Stimulated activated CD8-positive, alpha-beta memory T cell treated with anti-CD3 and anti-CD28 coated beads, Interleukin-4, amount 100 ng/mL, for 48 hours (primary cell): ENCODE measurements at places on chromosomes 2 and 18.

- DNase-seq = no peak
These were observed 22.3 kb downstream of the DTNB start for GRCh38 chr2:25651066-25651465.

GRCh38 chr2:100707016-100707947 lies 112.7 kb upstream of the NPAS2 start:
- DNase-seq = no peak

GRCh38 chr2:143138292-143138691 lies 9.1 kb downstream of the ARHGAP15 start:
- no peak for DNase-seq

DNA sequence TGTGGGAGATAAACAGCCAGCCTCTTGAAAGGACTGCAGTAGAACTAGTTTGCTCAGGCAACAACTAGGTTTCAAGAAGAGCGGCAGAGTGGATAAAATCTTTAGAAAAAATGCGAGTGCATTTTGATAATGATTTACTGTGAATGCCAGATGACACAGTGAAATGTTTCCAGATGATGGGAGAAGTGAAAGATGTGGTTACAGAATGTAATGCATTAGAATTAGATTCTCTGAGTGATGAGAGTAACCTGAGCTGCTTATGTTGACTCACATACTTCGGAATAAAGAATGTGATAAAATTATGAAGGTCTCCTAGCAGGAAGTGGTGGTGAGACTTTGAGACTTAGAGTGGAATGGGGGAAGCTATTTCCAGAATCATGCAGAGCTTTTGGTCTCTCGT lies 184.3 kb downstream of the GULP1 start:
- no peak for DNase-seq

DNA sequence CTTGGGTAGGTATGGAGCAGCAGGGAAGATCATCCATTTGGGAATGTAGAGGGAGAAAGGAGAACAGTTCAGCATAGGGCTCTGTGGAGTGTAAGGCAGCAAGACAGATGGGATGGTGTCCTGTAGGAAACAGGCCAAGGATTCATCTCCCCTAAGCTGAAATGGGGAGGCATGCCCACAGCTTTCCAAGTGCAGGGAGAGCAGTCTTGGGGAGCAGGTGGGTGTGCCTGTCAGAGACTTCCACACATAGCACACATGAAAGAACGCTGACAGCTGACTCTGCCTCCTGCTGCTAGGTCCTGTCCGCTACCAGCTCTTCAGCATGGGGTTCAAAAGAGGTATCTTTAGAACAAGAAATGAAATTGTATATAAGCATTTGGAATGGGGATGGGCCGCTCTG lies 9.0 kb downstream of the SETBP1 start:
- DNase-seq = no peak

DNA sequence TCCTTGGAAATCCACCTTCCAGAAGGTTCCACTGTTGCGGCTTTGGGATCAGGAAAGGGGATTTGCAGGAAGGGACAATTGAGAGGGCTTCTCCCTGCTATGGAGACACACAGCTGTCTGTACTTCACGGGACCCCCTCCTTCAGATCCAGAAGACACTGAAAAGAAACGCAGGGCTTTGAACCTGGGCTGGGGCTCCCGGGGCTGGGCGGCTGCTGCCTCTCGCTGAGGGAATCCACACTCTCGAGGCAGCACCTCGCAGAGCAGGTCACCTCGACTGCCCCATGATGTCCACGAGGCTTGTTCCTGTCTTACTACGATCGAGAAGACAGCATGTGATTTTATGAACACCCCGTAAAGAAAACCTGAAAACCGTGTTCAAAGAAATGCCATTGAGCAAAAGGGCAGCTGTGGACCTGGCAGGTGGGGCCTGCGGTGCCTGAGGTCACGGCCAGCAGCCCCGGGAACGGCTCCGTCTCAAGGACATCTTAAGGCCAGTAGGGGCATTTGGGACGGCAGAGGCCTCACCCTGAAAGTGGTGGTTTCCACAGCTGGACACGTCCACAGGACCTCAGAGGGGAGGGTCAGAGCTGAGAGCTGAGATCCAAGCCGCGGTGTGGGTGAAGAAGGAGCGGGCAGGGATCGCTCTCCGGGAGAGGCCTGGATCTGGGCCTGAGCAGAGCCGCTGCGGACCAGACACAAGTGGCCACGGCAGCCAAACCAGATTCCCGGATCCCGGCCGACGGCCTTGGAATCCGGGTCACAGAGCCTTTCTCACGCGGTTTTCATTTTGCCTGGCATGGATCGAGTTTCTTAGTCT lies 165.7 kb downstream of the RTP5 start:
- no peak for DNase-seq

GRCh38 chr2:37652199-37652640 lies 19.2 kb downstream of the CDC42EP3 start:
- DNase-seq = no peak

DNA sequence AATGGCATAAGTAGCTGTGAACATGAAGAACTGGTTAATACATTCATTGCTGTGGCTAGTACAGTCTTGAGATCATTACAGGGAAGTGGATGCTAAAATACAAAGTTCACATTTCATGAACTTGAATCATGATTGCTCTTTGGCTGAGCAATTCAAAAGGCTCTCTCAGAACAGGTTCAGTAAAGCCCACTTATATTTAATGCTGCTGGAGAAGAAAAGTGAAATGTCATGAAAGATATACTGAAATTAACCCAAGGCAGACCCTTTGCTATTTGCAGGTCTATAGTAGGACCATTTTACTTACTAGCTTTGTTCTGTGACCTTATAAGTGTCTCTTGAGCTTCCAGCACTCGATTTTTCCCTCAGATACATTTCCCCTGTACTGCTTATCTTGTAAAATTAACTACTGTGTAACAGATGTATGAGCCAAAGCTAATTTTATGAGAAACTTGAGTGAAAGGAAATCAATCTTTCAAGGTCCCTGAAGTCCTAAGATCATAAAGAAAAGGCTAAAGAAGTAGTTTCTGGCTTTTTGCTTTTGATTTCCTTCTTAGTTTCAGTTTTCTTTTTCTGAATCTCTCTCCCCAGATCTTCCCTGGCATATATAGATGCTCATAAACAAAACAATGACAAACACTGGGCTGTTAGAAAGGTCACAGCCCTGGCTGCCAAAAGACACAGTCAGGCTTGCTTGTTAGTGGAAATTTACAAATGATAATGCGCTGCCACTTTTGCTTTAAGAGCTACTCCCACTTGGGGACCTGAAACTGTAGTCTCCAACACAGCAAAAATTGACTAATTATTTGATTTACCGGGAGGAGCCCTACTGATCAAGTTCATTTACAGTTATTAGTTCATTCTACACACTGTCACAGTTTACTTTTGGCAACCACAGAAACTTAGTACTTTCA lies 132.7 kb upstream of the XPO1 start:
- DNase-seq = no peak

DNA sequence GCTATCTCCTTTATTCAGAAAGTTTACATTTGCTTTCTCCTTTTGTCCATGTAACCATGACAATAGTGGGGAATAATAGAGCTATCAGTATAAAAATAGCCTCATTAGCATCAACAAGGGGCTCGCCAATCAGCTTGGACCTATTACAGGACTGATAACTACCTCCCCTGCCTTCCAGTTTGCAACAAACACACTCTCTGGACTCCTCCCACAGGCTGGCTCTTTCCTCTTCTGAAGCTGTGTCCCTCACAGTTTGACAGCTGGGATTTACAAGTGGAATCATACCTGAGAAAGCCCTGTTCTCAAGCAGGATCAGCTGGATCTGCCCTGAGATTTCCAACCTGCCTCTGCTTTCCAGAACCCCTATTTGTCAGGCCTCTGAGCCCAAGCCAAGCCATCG lies 162.5 kb downstream of the GRB14 start:
- DNase-seq = no peak

- no peak for DNase-seq
These were observed 403.1 kb downstream of the IRS1 start for GRCh38 chr2:226396541-226396940.

DNA sequence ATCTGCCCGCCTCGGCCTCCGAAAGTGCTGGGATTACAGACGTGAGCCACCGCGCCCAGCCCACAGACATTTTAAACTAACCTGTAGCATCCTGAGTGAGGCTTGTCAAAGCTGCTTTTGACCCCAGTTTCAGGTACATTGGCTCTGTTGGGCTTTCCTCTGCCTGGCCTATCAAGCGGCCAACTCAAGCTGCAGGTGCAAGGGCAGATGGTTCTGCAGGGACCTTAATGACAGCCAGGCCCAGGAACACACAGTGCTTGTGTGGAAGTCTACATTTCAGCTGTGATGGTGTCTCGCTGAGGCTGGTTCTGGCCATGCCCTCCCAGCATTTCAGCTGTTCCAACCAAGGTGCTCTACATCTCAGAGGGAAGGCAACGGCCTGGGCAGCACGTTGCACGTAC lies 18.4 kb downstream of the INPP4A start:
- DNase-seq = peak; percentile 33

- DNase-seq = no peak
These were observed 10.6 kb downstream of the SETBP1 start for GRCh38 chr18:44691148-44691925.

DNA sequence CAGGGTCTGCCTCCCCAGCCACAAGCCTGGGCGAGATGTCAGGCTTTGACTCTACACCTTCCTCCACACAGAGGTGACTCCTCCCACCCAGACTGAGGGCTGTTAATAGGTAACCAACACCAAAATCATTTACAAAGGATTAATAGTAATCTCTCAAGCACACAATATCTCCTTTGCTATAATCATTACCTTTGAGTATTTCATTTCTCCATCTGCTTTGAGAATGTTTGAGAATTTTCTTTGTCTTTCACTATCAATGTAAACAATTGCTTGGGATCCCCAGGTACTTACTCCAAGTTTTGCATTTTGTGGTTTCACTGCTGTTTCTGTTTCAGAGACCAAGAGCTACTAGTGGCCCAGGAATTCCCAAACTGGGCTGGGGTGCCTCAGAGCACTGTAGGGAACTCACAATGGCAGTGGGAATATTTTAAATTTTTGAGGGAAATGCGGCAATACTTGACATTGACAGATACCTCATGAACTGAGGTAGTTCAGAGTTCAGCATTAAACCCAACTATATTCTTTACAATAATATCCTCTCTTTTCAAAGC lies 166.4 kb upstream of the MGAT5 start:
- no peak for DNase-seq

GRCh38 chr2:149744865-149745264 lies 157.3 kb upstream of the MMADHC start:
- no peak for DNase-seq

- DNase-seq = no peak
These were observed 62.8 kb downstream of the SMIM21 start for GRCh38 chr18:75364512-75365253.

GRCh38 chr2:101162561-101163330 lies 11.6 kb upstream of the TBC1D8 start:
- no peak for DNase-seq

DNA sequence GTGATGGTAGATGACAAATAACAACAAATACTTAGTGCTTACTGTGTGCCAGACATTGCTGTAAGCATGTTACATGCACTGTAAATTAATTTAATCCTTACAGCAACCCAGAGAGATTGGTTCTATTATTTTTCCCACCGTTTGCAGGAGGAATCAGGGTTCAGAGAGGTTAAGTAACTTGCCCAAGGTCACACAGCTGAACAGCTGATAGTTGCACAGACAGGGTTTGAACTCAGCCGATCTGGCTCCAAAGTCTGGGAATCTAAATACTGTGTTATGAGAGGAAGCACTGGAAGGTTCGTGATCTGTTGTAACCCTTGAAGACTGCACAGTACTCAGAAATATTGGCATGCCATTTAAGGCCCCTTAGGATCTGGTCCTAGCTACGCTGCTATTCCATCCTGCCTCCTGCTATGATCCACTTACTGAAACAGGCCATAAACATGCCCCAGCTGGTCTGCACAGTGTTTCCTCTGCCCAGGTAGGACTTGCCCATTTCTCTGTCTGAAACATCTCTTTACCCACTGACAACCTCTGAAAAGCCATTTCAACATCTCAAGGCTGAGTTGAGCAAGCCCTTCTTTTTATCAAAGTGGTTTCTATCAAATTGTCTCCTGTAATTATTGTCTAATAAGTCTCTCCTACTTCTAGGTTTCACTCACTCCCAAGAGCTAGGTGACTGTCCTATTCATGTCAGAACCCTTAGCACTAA lies 40.4 kb upstream of the MRPL33 start:
- DNase-seq = no peak

GRCh38 chr2:181352158-181352557 lies 105.0 kb upstream of the ITGA4 start:
- DNase-seq = no peak

DNA sequence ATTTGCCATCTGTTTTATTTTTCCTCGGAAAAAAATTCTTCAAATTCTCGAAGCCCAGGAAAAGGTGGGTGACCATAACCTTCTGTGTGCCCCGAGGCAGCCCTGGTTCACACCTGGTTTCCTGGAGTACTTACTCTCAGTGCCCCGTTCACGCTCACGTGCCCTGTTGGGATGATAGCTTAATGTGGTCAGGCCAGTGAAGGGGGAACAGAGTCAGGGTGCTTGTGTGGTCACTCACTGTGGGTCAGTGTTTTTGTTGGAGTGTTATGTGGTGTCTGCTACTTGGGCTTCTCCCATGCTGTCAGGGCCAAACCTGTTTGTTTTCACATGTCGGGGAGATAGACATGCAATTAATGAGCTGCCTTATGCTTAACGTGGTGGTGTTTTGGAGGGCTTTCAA lies 78.1 kb downstream of the MAP4K4 start:
- DNase-seq = no peak

DNA sequence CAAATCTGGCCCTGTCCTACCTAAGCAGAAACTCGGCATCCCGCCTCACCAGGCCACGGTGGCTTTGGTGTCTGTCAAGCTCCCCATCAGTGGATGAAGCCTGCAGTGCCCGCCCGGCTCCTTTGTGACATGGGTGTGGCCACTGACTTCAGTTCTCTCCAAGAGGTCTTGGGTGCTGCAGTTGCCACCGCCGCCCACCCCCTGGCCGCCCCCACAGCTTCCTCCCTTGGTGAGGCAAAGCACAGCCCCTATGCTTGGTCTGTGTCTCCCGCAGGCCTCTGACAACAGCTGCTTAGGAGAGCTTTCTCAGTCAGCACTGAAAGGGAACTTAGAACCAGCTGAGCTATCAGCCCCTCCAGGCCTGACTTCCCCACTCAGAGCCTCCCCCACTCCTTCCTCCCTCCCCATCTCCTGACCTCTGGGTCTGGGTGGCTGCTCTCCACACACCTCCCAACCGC lies 22.9 kb upstream of the GPR55 start:
- peak; percentile 42 for DNase-seq

- DNase-seq = no peak
These were observed 89.2 kb upstream of the COL5A2 start for GRCh38 chr2:189268763-189269162.

- DNase-seq = no peak
These were observed 292.0 kb downstream of the CNTNAP5 start for GRCh38 chr2:124316881-124317605.

- DNase-seq = no peak
These were observed 23.6 kb upstream of the LRRTM1 start for GRCh38 chr2:80328159-80328571.

DNA sequence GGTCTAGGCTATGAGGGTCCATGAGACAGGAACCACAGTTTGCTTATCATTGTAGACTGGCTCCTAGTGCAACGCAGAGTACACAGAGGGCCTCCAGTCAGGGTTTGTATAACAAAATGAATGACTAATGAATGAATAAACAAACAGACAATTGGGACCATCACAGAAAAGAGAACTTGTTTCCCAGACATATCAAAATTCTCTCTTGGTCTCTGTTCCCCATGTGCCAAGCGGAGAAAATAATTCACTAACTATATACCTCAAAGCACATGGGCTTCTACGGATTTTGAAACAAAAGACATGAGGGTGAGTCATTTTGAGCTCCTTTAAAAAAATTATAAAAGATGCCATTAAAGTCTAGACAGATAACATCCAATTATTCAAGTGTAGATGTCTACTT lies 28.0 kb downstream of the INO80C start:
- no peak for DNase-seq
